ENCODE measurements at places on chromosomes 2 and 18. TPM values are rescaled to one million over a fixed set of nuclear protein-coding genes. Genes with fewer than 3 reads are reported as not detected.

The ABCA12 gene
- total RNA-seq, result not detected

The PTPN2 gene
- 20.8 TPM for total RNA-seq

The EVX2 gene
- total RNA-seq, result not detected

The PLEKHH2 gene
- total RNA-seq, result under 0.01 TPM

The ZNF385B gene
- not detected for total RNA-seq

The WNT10A gene
- not detected for total RNA-seq

Data from dermis lymphatic vessel endothelial cell (primary cell).